ENCODE measurements at places on chromosomes 11 and 22.
A peak's percentile ranks its signal among the peaks of the same experiment; 100 is the strongest.

DNA sequence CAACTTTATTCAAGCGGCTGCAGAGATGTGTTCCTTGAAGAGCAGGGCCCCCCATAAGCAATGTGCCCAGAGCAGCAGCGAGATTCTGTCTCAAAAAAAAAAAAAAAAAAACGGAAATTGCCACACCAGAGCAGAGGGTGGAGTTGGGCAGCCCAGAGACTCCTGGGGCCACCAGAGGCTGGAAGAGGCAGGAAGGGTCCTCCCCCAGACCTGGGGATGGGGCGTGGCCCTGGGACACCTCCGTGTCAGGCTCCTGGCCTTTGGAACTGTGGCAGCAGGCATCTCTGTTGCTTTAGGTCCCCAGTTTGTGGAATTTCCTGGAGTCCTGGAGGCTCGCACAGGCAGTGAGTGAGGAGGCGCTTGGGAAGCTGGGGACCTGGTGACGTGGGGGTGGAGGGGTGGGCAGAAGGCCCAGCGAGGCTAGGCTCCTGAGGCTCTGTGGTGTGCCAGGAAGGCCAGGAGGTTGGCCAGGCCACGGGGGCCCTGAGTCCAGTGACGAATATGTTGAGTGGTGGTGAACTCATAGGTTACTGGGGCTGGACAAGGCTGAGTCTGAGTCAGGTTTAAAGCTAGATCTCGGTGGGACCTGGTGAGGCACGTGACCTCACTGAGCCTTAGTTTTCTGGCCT lies 735.6 kb downstream of the BRD1 start:
- no peak for DNase-seq

DNA sequence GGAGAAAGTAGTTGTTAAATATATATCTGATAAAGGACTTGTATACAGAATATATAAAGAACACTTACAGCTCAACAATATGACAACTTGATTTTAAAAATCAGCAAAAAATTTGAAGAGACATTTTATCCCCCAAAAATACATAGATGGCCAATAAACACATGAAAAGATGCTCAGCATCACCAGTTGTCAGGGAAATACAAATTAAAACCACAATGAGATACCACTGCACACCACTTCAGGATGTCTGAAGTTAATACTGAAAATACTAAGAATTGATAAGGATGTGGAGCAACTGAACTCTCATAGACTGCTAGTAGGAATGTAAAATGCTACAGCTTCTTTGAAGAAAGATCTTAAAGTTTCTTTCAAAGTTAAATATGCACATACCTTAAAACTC lies 49.2 kb downstream of the KREMEN1 start:
- DNase-seq: no peak

DNA sequence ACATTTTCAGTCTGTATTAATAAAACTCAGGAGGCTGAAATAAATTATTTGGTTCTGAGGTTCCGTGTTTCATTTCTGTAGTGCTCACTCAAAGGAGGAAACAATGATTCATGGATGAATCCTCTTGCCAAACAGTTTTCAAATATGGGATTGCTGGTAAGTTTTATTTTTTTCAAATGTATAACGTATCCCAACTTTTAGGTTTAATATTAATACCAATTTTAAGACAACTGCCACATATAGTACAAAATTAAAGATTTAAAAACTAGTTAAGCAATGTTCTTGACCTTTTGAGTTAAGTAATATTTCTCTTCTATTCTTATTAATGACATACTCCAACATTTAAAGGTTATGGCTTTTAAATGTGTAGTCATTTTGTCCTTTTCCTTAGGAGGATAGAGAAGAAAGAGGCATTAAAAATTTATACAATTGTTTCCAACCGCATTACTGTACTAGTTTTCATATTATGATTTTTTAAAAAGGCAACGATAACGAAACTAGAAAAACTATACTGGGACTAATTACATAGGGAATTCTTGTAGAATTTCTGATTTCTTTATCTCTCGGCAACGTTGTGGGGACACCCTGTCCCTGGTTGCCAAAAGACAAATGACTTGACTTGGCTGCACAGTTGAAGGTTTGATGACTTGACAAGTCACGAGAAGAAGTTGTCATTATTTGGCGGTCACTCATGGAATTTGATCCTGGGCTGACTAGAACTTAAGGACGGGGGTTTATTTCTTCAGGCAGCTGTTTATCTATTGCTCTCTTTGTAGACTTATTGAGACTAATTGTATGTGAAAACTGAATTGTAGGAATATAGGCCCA lies 69.1 kb upstream of the ADSL start:
- peak; percentile 69 for DNase-seq

GRCh38 chr11:7413961-7414915 lies 71.1 kb upstream of the OLFML1 start:
- DNase-seq: peak; percentile 11

DNA sequence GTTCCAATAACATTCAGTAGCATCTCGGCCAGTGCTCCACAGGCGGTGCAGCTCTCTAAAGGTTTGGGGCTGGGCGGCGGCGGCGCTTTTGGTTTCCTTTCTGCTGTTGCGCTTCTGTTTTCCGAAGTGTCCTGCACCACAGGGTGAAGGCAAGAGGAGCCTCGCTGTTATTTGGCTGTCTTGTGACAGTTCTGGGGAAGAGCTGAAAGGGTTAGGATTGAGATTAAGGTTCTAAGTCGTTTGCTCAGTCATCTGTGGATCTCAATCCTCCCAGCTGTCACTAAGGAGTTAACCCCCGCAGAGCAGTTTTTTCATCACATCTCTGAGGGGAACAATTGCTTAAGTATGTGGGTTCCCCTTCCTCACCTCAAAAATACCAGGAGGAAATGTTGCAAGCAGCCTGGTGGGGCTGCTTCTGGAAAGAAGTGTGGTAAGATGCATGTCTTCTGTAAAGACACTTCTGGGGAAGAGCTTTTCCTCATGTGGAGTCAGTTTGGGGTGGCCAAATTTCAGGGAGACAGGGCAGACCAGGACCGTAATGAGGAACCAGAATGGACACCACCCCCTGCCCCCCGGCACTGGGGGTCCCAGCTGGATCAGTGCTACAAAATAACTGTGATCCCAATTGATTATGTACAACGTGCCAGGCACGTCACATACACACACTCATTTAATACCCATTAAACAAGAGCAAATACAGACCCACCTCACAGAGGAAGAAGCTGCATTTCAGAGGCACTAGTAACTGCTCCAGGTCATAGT lies 14.2 kb downstream of the TMEM121B start:
- peak; percentile 94 for DNase-seq

- DNase-seq: no peak
Observed at GRCh38 chr11:60924110-60924905, at the start of gene TMEM132A. Gene TMEM132A (plus strand): TSS chr11:60924460. CDS start chr11:60924634, 174 bp downstream.

- peak; percentile 27 for DNase-seq
Observed at GRCh38 chr22:35631597-35631996, 14.5 kb upstream of the MB start.

GRCh38 chr11:66850235-66850587 lies 6.7 kb upstream of the LRFN4 start:
- DNase-seq: no peak

DNA sequence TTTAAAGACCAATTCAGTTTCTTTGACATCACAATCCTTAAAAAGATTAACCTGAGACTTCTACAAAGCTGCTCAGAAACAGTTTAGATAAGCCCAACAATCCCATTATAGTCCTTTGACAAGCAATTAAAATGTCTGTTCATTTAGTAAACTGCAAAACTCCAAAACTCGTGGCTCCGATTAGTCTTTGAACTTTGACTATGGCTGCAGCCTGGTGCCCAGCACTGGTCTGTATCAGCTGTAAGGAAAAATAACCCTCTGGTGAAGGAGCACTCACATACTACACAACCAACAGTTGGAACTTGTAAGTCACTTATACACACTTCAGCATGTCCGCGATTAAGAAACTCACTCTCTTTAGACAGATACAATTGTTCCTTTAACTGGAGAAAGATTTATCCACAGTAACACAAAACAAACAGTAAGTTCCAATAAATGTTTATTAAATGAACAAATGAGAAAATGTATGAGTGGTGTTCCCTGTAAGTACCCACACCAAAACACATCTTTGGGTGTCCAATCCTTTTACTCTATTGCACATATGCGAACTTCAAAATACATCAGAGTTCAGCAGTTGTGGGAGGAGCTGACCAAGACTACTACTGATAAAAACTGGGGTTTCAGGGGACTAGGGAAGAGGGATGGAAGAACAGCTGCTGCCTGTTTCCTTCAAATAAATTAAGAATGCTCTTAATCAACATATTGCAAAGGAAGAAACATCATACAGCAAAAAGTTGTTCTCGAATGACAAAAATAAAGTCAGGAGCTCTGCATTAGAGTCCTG lies 36.4 kb downstream of the PITPNB start:
- DNase-seq: no peak

DNA sequence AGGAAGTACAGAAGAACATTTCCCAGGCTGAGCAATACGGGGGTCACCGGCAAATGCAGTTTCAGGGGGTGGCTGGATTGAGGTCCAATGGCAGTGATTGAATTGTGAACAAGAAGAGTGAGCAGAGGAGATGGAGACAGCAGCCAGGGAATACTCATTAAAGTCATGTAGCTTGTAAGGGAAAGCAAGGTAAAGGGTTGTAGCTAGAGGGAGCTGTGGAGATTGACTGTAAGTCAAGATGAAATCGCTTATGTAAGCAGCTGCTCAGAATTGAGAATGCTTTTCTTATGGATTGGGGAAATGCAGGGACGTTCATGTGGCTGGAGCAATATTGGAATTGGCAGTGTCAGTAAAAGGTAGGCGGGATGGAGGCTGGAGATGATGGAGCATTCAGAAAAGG lies 111.4 kb upstream of the TBCEL start:
- no peak for DNase-seq

GRCh38 chr22:30270832-30271231 lies 4.2 kb upstream of the OSM start:
- DNase-seq: peak; percentile 98

DNA sequence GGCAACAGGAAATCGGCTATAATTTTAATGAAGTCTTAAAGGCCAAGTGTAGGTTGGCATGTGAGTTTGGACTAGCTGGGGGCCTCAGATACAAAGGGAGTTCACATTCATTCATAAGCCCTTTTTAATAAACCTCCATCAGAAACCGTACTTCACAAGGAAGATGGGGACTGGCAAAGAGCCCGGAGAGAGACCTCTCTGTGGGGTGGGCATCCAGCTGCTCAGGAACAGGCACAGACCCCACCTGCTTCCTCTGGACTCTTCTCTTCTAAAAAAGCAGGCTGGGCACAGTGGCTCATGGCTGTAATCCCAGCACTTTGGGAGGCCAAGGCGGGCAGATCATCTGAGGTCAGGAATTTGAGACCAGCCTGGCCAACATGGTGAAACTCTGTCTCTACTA lies 3.9 kb upstream of the ARFGAP3 start:
- DNase-seq: no peak

- no peak for DNase-seq
Observed at GRCh38 chr22:49756676-49757075, 71.0 kb downstream of the BRD1 start.

GRCh38 chr11:61716478-61717285 lies 35.8 kb upstream of the MYRF start:
- DNase-seq: peak; percentile 86

- DNase-seq: no peak
Observed at GRCh38 chr11:83219095-83219494, 25.6 kb downstream of the ANKRD42 start.

DNA sequence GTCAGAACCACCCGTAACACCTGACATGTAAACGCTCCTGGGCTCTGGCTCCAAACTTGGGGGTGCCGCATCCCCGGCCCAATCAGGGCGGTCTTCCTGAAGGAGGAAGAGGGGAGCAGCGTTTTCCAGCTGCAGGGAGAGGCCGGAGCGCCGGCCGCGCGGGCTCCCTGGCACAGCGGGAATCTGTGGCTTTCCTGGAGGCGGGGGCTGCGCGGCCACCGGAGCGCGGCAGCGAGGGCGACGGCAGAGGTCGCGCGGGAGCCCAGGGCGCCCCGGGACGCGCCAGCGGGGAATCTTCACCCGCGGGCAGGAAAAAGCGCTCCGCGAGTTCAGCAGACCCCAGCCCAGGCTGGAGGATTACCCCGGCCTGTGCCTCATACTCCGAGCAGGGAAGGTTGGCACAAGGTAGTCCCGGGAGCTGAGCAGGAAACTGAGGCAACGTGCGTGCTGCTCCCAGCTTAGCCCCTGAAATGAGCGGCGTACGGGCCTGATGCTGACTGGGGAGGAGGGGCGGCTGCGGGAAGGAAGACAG lies 600 bp upstream of the ESAM start:
- DNase-seq: no peak

DNA sequence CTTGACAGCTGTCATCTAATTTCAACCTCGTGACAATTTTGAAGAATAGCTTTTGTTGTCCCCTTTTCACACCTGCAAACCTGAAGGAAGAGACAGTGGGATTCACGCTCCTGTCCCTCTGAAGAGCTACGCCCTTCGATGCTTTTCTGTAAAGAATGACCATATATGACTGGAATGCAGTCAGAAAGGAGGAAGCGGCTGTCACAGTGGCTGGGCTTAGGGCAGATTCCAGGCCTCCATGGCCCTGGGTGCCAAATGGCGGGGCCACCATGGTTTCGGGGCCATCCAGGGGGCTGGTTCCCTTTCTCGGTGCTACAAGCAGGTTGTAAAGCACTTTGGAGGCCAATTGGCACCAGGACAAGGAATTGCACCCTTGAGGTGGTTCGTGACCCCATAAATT lies 22.2 kb upstream of the FGF19 start:
- no peak for DNase-seq

DNA sequence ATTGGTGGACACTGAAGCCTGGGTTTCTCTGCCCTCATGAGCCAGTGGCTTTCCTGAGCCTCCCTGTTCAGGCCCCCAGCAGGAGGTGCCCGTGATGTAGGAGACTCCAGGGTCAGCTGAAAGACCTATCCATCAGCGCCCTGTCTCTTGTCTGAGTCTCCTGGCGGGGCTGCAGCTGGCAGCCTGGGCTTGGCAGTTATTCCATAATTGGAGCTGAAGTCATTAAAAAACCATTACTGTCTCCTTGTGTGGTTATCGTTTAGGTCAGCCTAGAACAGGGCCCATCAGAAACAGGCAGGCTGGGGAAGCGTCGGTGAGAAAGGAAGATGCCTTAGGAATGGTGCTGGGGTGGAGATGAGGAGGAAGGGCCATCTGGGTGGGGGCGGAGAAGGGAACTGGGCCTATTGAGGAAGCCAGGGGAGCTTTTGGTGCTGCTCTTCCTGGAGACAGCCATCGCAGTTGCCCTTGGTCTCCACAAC lies 5.0 kb downstream of the TUB start:
- no peak for DNase-seq

- DNase-seq: no peak
Observed at GRCh38 chr11:44593251-44593650, 27.8 kb downstream of the CD82 start.

DNA sequence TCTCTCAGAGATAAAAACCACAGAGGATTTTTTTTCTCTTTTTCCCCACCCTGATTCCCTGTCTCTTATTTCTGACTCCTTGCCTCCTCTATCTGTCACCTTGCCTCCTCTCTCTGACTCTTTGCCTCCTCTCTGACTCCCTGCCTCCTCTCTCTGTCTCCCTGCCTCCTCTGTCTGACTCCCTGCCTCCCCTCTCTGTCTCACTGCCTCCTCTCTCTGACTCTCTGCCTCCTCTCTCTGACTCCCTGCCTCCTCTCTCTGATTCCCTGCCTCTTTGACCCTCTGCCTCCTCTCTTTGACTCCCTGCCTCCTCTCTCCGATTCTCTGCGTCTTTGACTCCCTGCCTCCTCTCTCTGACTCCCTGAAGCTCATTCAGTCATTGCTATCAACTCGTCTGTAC lies 3.1 kb downstream of the RASD2 start:
- DNase-seq: no peak

GRCh38 chr11:61679893-61680621 lies at the start of gene DAGLA:
Gene DAGLA (plus strand): TSS chr11:61680391. CDS start chr11:61720156, 39,765 bp downstream.
- DNase-seq: peak; percentile 99
